ENCODE measurements at places on chromosomes 3 and 15.
A peak's percentile ranks its signal among the peaks of the same experiment; 100 is the strongest.

GRCh38 chr15:73426323-73426994 is 16.5 kb upstream of the REC114 start:
- no peak for DNase-seq

GRCh38 chr3:30631243-30631904 is 25.0 kb downstream of the TGFBR2 start:
- DNase-seq = no peak

DNA sequence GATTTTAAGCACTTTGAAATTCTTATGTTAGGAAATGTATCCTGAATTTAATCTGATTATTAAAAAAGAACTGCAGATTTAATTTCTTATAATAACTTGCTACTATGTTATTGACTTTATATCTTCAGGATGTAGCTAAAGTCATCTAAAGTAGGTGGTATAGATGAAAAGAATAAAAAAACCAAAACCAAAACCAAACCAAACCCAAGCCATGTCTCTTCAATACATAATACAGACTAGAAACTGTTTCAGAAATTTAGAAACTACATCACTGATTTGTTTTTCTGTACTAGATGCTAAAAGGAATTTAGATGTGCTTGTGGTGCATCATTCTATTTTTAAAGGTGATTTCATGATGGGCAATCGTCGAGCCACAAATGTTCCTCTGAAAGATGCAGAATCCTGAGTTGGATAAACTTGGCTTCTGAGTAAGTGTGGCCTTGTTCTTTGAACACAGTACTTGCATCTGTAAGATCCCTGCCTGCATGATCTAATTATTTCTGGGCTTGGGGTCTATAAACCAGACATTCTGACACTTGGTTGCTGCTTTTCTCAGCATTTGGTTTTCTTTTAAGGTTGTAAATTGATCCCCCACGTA is 287.1 kb upstream of the SUCLG2 start:
- DNase-seq = no peak

- no peak for DNase-seq
These were observed 627 bp upstream of the PLS1 start for GRCh38 chr3:142595581-142595950.

DNA sequence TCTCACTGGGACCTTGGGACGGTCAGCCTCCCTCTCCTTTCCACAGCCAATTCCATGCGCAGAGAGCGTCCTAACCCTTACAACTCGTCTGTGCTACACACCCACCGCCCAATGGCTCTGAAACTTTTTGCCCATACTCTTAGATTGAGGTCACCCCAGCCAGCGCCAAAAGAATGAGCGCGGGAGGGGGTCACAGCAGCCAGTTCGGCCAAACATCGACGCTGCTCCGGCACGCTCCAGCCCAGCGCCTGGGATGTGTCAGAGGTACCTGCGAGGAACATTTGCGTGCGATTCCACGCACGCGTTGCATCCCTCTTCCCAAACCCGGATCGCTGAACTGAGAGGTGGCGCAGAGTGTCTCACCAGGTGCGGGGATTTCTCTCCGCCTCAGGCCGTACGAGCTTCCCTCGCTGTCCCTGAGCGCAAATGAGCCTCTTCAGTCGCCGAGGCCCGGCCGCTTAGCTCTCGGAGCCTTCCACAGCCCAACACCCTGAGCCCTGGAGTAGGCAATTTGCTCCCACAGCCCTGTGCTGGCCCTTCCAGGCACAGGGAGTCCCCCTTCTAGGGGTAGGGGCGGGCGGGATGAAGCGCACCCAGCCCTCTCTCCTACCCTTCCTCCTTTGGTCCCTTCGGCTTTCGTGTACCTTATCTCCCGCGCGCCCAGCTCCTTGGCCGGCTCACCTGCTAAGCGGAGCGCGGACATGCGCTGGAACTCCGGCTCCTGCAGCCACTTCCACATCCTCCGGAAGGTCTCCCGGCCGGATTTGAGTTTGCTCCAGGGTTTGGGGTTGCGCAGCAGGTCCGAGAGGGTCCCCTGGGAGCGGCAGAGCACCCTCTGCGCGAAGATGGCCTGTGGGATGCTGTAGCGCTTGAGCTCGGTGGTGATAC is 1.8 kb downstream of the ONECUT1 start:
- DNase-seq = peak; percentile 55

DNA sequence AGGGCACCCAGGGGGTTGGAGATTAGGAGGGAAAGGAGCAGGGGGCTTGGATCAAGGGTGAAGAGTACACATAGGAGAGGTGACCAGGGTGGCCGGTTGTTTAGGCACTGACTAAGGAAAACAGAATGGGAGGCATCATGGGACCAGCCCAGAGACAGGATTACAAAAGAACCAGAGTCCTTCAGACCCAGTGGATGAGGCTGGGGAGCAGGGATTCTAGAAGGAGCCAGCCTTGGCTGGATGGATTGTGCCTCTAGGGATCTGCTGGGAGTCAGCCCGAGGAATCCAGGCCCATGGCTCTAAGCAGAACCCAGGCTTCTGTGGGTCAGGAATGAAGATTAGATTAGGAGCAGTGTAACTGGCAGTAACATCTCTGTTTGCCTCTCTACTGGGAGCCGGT is 98.6 kb downstream of the ARNT2 start:
- DNase-seq = peak; percentile 19

DNA sequence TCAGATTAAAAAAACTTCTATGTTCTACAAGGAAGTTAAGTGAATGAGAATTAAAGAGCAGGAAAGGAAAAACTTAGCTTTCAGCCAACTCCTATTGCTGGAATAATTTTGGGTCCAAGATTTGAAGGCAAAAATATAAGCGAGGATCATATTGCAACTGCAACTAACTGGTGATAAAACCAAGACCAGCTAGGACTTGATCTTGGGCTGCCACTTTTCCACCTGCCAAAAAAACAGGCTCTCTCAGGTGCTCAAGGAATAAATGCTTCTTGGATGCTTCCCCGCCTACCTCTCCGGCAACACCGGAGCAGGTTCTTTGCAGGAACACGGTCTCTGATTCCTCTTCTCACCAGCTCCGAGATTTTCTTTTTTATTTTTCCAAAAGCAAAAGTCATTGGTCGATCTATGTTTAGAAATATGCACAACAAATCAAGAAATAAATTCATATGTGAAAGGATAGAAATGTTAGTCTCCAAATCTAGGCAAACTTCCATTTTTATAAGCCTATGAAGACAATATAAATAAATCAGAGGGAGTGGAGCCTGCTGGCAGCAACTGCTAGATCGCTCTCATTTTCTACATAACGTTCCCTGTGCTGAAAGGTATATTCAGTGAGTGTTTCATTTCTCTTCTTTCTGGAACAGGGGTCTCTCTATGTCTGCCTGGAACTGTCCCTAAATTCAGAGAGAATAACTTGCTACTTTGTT is 241.9 kb downstream of the NTRK3 start:
- no peak for DNase-seq

DNA sequence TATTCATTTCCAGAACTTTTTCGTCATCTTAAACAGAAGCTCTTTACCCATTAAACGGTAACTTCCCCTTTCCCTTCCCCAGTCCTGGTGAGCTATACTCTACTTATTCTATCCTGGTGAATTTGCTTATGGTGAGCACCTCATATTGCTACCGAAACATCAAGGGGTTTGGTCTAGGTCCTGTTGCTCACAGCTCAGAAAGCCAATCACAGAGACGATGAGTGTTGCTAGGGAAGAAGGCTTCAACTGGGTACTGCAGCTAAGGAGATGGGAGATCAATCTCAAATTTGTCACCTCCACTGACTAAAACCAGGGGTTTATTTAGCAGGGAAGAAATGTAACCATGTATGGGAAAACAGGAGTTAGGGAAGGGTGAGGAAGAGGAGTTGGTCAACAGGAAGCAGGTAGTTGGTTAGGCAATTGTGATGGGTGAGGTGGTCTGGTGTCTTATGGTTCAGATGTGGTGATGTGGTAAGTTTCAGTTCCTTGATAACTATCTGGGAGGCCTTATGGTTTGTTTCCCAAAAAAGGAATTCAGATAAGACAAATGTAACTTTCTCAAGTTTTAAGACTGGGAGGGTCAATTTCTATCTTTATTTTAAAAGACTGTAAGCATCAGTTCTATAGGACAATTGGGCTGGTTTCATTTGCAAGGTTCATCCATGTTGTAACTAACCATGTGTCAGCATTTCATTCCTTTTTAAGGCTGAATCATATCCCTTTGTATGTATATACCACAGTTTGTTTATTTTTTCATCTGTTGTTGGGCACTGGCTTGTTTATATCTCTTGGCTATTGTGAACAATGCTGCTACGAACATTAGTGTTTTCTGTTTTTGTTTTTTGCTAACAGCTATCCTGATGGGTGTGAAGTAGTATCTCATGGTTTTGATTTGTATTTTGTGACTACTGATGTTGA is 24.3 kb downstream of the ARHGAP11B start:
- no peak for DNase-seq

Data from ecto neural progenitor cell (in vitro differentiated cells).